ENCODE measurements at places on chromosomes 13 and 19.

- DNase-seq, result no peak
Measured at GRCh38 chr13:35449821-35450220, 26.7 kb downstream of the MAB21L1 start.

DNA sequence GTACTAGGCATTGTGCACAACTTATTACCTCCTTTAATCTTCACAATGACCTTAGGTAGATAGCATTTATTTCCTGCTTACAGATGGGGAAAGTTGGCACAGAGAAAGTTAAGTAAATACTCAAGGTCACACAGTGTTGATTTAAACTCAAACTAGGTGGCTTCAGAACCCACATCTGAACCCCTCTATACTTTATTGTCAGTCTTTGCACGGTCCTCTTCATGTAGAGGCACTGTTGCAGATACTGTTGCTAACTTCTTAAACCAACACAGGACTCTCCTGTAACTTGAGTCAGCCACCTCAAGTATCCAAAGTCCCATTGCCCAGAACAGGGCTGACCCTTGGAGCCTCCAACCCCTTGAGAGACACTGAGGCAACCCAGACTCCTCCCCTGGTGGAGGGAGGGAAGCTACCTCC lies 48.8 kb downstream of the FRY start:
- no peak for DNase-seq

DNA sequence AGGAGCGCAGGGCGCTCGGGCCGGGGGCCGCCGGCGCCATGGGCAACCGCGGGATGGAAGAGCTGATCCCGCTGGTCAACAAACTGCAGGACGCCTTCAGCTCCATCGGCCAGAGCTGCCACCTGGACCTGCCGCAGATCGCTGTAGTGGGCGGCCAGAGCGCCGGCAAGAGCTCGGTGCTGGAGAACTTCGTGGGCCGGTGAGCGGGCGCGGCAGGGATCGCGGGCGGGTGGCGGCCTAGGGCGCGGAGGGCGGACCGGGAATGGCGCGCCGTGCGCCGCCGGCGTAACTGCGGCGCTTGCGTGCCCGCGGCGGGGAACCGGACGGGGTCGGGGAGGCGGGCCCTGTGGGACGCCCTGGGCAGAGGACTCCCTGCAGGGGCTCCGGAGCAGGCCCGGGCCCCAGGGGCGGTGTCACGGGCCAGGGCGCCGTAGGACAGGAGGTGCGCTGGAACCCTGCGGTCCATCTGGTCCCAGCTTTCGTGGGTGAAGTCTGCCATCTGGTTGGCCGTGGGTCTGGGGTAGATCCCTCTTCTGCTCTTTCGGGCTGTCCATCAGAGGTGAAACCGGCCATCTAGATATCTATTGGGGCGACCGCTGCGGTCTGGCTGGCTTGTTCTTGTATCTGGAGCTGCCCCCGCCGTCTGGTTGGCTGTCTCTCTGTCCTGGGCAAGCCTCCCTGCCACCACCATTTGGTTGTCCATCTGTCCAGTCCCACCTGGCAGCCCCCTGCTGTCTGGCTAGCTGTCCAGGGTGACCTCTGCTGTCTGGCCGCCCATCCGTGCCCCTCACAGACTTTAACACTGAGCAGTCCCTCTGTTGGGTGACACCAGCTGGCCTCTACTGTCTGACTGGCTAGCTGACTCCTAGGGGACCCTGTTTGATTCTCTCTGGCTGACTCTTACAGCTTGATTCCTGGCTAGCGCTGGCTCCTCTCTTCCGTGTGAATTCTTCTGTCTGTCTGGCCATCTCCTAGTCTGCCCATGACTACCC lies 622 bp downstream of the DNM2 start:
- DNase-seq, result peak; percentile 28

DNA sequence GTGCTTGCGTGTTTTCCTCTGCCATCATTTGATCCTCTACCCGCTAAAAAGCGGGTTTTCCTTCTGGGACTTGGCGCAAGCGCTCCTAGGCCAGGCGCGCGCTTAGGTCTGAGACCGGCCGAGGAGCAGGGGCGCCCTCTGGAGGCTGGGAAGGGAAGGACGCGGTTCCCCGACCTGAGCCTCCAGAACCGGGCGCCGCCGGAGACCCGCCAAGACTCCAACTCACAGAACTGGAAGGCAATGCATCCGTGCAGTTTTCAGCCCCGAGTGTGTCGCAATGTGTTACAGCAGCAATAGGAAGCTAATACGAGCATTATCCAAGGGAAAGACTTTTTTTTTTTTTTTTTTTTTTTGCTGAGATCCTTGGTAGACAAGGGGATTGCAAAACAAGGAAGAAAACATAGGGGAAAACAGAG lies 190.9 kb downstream of the COL4A1 start:
- no peak for DNase-seq

GRCh38 chr13:110272227-110272626 lies 34.7 kb downstream of the COL4A1 start:
- no peak for DNase-seq

DNA sequence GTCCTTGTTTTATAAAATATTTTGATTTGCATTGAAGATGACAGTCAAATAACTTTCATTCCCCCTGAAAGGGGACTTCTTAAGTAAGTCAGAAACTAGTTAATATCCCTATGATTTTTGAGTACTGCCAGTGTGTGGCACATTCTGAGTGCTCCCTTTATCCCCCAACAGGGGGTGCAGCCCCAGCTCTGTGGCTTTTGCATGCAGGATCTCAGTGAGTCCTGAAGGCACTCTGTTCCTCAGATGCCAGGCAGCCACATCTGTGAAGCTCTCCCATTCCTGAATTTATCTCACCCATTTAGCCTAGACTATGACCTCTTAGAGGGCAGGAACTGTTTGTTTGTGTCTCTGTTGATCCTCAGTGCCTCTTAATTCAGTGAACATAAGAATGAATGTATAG lies 123.1 kb downstream of the CDK8 start:
- no peak for DNase-seq

DNA sequence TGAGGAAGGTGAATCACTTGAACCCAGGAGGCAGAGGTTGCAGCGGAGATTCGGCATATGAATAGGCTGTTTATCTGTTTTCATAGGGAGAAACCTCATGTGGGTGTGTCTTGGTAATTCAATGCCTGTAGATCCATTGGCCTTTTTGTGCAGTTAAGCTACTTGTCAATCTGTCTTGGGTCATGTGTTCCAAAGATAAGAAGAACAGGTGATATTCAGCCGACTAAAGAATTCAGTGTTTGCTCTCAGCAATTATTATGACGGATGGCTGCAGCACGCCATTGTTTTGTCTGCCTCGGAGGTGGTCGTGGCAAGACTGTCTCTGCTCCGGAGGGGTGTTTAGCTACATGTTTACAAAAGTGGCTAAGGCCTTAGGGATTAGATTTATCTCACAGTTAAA lies 573.0 kb upstream of the PCDH9 start:
- DNase-seq, result no peak

DNA sequence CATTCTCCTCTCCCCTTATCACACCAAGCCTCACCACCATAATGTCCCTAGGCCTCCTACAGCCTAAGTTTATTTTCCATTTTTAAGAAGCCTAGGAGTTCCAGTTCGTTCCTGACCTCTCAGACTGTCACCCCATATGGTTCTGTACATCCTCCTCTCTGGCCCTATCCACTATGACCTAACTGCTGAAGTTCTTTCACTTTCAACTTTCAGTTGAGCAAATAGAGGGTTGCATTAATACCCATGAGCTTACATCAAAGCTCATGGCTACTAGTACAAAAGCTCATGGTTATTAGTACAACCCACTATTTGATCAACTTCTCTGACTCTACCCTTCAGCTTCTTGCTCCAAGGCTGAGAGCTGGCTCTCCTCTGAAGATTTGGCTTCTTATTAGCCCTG lies 72.9 kb downstream of the FGF14 start:
- DNase-seq, result no peak

GRCh38 chr13:79749566-79749965 lies 268.6 kb downstream of the NDFIP2 start:
- DNase-seq, result no peak

- DNase-seq, result no peak
Measured at GRCh38 chr19:6064336-6065073, 45.8 kb downstream of the RFX2 start.

GRCh38 chr13:20799726-20800416 lies 26.1 kb upstream of the EEF1AKMT1 start:
- DNase-seq, result no peak

DNA sequence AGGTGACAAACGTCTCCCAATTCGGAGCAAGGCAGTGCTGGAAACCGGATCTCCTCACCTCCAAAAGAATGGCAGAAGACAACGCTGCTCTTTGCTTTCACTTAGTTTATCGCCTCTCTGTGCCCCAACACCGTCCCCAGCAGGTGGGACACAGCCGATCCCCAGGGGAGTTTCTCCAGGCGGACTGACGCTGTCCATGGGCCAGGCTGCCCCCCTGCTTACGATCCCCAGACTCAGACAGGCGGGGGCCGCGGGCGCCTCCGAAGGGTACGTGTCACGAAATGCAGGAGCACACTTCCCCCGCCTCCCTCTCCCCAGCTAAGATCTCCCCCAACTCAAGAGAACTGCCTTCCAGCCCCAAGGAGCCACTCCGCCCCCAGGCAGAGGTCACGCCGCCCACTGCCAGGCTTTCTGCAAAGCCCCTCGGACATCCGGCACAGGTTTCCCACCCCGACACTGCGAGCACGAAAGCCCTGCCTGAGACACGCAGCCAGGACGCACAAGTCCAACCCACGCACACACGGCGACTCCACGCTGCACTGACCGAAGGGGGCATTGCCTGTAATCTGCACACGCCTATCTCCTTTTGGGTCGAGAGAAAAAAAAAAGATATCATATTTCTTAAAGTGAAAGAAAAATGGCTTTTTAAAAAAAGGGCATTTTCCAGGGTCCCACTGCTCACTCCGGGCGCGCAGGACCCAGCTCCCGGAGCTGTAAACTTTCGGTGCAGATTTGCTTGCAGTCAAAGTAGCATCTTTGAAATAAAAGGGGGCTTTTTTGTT lies 2.0 kb downstream of the SPRY2 start:
- no peak for DNase-seq

DNA sequence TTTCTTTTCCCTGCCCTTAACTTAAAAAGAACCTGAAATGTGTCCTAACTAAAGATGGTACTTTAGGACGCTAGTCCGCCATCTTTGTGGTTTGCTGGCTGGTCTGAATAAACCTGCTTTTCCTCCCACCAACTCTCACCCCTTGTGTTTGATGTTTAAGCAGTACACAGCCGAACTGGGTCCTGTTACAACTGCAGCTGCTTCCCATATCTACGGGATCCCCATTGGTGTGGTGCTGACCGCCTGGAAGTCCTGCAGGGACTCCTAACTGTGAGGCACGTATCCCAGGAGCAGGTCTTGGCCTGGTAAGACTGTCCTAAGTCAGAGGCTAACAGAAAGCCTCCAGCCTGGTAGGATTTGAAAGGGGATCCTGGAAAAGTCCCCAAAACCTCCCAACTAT lies 40.9 kb upstream of the VSTM2B start:
- no peak for DNase-seq

- no peak for DNase-seq
Measured at GRCh38 chr13:52955472-52955874, 73.1 kb upstream of the OLFM4 start.

DNA sequence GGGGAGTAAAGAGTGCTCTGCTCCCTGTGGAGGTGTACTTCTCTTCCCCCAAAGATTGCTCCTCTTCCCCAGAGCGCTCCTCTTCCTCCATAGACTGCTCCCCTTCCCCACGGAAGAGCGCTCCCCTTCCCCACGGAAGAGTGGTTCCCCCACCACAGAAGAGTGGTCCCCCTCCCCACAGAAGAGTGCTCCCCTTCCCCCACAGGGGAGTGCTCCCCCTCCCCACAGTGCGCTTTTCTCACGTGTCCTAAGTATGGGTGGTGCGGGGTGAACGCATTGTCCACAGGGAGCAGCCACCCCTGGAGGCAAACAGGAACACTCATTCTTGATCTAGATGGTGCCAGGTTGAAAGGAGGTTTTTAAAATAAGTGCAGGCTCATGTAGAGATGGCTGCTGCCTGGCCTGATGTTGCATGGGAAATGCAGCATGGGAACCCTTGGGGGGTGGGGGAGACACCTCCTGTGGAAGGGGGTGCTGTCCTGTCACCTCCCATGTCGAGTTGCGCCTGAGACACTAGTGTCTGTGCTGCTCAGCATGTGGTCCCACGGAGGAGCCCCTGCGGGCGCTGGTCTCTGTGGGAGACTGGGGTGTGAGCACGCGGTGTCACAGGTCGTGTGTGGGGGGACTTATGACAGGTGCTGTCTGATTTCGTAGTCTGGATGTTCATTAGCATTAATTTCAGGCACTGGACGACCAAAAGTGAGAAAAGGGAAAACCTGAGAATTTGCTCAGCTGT lies 52.2 kb downstream of the ATP11A start:
- no peak for DNase-seq

DNA sequence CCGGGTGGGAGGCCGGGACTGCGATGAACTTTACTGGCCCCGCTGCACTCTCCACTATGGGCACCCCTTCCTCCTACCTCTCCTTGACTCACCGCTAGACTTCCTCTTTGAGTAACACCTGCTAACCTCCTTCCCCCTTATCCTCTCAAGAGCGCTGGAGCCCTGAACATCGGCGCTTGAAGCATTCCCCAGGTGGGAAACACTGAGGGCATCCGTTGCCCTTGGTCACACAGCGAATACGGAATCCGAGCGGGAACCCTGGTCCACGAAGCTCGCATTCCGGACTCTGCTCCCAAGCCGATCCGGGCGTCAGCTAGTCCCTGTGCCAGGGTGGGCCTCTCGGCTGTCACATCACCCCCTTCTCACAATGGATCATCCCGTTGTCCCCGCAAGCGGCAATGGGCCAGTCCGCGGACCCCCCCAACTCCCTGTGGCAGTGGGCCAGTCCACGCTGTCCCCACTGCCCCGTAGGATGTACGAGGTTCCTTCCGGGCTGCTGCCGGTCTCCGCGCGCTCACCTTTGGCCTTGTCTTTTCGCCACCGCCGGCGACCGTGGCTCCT lies 4.2 kb downstream of the LIPE start:
- DNase-seq, result peak; percentile 44

- no peak for DNase-seq
Measured at GRCh38 chr19:29666578-29667386, 1.5 kb downstream of the PLEKHF1 start.

DNA sequence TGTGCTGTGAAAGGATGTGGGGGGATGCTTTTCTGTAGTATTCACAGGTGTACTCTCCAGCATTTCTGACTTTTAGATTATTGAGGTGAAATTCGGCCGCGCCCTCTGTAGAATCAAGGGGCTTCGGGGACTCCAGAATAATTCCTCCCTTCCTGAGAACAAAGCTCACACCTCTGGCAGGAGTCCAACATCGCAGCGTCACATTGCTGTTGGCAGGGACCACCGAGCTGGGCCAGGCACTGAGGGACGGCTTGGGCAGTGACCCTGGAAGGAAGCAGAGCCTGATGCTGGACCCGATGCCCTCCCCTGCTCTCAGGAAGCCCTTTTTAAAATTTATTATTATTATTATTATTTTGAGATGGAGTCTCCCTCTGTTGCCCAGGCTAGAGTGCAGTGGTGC lies 6.3 kb downstream of the TARM1 start:
- no peak for DNase-seq

DNA sequence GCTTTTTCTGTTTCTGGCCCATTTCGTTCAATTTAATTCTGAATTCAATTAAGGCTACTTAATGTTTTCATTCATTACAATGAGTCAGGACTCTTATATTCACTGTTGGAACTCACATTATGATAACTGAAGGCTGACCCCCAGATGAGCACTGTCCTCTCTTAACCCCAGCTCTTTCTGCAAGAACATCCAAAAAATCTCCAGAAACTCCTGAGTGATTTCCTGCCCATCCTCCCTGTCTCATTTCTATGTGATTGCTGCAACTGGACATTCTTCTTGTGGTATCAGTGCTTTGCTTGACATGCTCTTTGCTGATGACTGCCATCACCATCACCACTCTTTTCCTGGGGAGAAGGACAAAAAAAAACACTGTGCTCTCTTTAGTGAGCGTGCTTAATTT lies 240.3 kb downstream of the SPRY2 start:
- DNase-seq, result no peak

Data from effector CD8-positive, alpha-beta T cell (primary cell).